ENCODE measurements at places on chromosomes 2 and 18.

DNA sequence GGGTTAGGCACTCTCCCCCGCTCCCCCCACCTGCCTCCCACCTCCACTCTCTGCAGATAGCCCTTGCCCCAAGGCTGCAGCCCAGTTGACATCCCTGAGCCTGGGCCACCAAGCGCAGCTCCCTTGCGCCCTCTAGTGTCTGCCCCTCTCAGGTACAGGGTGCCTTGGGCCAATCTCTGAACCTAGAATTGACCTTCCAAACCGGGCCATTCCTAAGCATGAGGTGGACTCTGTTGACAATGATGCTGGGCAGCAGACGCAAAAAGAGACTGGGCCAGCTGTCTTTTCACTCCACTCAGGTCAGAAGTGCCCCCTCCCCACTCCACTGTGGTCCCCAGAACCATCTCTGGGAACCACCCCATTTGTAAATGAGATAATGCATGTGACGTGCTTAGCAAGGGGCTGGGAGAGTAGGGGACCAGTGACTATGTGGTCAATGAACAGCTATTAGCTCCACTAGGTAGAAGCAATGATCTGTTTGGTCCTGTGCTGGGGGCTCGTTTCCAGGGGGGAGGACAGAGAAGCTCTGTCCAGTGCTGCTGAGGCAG is 43.3 kb upstream of the PLB1 start:
- peak; percentile 58 for DNase-seq

GRCh38 chr2:197286805-197287595 is 23.6 kb downstream of the ANKRD44 start:
- no peak for DNase-seq

DNA sequence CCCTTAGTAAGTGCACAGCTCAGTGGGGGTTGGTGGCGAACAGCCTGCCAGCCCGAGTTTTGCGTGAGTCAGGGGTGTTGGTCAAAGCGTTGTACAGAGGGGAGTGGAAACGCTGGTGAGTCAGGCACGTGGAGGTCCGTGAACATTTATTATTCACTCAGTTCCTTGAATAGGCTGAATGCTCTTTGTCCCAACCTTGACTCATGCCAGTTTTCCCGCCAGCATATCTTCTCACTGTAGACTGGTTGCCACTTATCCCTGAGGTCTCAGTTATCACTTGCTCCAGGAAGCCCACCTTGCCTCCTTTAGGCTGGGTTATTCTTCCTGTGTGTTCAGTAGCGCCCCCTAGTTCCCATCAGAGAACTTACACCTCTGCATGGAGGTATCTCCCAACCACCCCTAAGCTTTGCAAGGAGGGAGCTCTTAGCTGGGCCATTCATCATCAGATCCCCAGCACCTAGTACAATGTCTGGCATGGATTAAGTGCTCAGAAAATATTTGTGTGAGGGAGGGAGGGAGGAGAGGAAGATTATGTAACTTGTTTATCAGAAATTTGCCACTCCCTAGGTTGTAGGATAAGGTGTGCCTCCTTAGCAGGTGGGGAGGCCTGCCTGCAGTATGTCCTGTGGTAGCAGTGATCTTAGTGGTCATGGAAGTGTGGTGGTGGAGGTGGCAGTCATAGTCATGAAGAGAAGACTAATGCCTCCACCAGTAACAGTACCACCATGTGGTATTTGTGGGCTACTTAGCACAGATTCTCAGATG is 72.1 kb downstream of the CABLES1 start:
- DNase-seq: peak; percentile 30

DNA sequence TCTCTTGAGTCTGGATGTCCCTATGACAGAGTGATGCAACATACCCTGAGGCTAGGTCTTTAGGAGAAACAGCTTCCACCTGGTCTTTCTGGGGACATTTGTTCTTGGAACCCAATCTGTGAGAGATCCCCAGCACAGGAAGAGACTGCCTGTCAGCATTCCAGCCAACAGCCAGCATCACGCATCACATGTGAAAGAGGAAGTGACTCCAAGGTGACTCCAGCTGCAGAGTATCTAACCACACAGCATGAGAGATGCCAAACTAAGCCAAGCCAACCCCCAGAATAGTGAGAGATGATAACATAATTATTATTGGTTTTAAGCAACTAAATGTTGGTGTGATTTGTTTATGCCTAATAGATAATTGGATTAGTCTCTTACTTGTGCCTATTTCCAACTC is 35.7 kb downstream of the C18orf63 start:
- DNase-seq: no peak

GRCh38 chr2:40123326-40123725 is 328.6 kb downstream of the SLC8A1 start:
- DNase-seq: no peak

GRCh38 chr2:98907966-98908905 is 27.8 kb downstream of the CRACDL start:
- DNase-seq: no peak

DNA sequence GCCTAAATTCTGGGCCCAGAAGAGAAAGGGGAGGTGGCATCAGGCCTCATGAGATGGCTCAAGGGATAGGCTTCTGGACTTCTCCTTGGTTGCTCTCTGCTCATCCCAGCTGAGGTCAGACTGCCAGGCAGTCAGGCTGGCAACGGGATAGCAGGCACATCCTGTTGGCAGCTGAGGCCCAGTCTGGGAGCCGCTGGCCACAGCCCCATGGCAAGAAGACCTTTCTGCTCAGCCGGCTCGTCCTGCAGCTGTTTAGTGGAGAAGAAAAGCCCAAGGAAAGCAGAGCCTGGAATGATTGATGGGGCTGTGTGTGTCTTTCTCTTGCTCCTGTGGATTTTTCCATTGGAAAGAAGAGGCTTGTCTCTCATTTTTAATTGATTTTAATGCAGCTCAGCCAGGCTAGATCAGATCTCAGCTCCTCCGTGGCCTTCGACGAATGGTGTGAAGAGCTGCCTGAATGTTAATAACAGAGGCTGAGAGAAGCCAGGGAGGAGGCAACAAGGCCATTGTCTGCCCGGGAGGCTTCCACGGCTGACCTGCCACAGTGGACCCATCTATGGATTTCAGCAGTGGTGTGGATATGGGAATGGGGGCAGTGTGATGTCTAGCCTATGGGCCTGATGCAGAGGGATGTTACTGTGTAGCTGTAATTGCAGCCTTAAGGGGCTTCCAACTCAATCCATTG is 99.5 kb downstream of the HS1BP3 start:
- DNase-seq: no peak

DNA sequence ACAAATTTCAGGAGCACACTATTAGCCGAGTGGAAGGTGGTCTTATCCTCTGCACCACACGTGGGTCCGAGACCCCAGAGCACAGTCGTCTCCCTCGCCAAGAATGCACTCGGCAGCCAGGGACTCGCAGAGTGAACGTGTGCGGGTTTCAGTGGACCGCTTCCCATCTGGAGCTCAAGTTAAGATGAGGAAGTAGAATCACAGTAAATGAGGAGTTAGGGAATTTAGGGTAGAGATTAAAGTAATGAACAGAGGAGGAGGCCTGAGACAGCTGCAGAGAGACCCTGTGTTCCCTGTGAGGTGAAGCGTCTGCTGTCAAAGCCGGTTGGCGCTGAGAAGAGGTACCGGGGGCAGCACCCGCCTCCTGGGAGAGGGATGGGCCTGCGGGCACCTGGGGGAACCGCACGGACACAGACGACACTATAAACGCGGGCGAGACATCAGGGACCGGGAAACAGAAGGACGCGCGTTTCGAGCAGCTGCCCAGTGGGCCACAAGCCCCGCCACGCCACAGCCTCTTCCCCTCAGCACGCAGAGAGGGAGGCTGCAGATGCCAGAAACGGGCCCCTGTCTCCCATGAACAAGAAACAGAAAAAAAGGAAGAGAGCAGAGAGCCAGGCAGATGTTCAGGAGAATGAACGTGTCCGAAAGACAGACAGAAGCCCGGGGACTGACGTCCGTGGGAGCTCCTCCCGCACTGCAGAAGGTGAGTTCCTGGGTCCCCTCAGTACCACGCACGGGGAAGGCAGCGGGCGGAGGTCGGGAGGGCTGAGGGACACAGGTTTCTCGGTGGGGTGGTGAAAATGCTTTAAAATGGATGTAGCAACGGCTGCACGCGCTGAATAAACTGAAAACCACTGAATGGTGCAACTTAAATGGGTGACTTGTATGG is 5.4 kb upstream of the KCNG2 start:
- no peak for DNase-seq

- DNase-seq: no peak
Measured at GRCh38 chr2:152167065-152167464, 8.5 kb downstream of the STAM2 start.

DNA sequence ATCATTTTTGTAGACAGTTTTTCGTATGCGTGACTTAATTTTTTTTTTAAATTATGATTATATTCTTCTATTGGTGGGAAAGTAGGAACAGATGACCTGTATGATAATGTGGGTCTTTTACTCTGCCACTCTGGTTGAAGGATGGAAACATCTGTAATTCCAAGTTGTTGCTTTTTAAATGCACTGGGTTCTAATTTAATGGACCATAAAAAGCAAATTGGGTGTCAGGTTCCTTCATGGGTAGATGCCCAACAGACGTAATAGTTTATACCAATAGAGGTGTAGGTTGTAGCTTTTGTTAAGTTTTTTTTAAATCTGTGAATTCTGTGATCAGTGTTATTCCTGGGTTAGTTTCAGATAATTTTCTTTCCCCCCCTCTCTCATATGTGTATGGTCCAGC is 117.6 kb downstream of the MAP4K4 start:
- no peak for DNase-seq

DNA sequence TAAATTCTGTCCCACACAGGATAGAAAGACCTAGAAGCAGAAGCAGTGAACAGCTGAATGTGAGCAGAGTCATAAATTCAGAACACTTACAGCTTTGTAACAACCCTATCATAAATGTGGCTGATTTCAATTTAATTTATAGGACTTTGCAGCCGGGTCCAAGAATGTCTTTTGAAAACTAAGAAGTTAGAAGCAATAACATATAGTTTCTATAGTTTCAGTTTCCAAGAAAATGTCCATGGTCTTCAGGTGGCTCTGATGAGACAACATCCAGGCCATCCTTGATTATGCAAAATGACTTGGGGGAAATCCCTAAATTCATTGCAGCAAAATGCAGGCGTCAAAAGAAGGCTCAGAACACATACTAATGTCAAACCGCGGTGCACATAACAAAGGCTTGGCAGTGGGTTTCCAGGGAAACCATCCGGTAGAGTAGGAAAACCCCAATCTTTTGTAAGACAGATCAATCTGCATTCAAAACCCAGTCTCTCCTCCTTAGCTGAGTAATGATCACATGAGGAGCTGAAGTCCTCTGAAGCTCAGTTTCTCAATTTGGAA is 442.2 kb upstream of the ID2 start:
- DNase-seq: peak; percentile 87

DNA sequence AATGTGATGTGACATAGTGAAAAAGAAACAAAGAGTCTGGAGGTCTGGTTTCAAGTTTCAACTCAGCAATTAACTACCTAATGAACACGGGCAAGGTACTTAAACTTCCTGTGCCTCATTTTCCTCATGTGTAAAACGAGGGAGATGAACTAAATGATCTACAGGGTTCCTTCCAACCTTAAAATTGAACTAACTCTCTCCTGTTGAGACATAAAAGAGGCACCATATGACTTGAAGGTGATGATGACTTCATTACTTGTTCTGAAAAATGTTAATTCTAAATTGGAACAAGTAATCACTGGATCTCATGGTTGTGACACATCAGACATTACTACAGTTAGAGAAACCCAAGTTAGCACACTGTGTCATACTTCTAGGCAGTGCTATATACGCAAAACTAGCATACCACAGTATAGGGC is 8.9 kb upstream of the REL start:
- no peak for DNase-seq

DNA sequence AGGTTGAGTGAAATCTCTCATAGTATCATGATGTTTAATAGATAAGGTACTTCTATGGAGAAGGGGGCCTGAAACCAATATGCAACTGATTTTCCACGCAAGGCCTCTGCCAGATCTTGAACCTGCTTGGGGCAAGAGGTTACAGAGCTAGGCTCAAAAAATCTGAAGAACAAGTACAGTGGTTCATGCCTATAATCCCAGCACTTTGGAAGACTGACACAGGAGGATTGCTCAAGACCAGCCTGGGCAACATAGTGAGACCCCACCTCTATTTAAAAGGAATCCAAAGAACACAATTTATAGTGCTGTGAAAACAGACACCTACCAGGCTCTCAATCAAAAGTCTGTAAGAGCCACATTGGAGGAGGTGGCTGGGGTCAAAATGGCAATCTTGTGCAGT is 28.6 kb downstream of the HADHA start:
- no peak for DNase-seq

DNA sequence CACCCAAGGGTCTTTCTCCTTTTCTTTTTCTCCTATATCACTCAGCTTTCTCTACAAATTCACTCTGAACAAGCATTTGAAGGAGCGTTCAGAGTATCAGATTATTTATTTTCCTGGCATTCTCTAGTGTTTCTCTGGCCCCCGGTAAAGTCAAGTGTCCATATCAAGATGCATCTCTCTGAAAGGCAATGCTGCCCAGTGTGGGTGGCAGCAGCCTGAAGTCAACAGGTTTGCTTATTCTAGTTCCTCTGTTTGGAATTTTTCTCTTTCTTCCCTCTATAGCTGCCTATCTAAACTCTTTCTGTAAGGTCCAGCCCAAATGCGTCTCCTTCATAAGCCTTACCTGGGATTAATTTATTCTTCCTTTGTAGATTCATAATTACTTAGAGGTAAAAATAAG is 526.2 kb upstream of the TNP1 start:
- DNase-seq: no peak

- DNase-seq: no peak
Measured at GRCh38 chr2:176135035-176135440, 5.5 kb downstream of the HOXD8 start.

DNA sequence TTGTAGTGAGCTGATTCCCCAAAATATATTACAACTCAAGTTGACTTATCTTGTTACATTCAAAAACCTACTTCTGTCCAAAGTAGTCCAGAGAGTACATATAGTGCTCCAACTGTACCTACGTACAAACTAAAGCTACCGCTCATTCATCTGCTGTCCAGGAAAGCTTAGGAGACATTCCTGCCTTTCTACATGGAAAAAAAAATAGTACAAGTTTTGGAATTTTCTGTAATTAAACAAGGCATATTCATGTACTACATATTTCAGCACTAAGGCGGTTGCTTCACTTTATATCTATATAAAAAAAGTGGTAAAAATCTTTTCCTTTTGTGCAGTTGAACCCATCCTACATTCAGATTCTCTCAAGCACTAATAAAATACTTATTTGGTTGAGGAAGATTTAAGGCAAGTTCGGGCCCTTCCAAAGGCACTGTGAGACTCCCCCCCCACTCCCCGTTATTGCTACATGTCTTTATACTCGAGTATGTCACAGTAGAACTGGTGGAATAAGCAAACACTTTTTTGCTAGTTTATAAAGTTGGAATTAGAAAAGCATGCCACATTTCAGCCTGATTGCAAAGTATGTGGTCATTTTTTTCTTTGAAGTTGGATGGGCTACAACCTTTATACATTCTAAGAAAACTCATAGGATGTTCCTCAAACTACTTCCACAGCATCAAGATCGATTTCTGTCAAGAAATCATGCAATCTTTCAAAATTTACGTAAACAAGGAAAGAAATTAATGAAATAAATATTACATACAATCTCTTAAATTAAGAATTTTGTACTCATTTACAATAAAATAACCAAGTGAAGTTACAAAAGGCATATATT is 3.7 kb downstream of the ZFP36L2 start:
- DNase-seq: no peak
